ENCODE measurements at places on chromosomes 5 and 9.

- DNase-seq, result no peak
Measured at GRCh38 chr5:141701360-141702119, 19.5 kb upstream of the ARAP3 start.

DNA sequence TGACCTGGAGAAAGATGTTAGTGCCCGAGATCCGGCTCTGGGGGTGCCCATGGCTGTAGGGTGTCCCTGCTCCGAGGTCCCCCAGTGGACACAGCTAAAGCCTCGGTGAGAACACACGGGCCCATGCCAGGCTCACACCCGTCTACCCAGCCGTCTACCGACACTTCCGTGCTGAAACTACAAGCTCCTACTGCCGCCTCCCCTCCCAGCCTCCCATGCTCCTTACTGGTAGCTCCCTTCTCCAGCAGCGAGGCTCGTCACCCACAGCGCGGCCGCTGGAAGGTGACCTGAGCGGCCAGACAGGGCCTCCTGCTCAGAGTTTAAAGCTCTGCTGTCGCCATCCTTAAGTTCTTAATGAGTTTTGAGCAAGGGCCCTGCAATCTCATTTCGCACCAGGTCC lies 33.2 kb upstream of the CLPTM1L start:
- no peak for DNase-seq

DNA sequence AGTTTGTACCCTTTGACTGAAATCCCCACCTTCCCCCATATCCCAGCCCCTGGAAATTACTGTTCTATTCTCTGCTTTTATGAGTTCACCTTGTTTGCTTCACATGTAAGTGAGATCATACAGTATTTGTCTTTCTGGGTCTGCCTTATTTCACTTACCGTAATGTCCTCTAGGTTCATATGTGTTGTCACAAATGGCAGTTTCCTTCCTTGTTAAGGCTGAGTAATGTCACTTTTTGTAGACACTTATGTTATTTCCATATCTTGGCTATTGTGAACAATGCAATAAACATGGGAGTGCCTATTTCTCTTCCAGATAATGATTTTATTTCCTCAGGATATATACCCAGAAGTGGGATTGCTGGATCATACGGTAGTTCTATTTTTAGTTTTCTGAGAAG lies 272.3 kb downstream of the MRPS30 start:
- no peak for DNase-seq

- DNase-seq, result no peak
Measured at GRCh38 chr5:14672082-14672481, 7.6 kb downstream of the OTULIN start.

DNA sequence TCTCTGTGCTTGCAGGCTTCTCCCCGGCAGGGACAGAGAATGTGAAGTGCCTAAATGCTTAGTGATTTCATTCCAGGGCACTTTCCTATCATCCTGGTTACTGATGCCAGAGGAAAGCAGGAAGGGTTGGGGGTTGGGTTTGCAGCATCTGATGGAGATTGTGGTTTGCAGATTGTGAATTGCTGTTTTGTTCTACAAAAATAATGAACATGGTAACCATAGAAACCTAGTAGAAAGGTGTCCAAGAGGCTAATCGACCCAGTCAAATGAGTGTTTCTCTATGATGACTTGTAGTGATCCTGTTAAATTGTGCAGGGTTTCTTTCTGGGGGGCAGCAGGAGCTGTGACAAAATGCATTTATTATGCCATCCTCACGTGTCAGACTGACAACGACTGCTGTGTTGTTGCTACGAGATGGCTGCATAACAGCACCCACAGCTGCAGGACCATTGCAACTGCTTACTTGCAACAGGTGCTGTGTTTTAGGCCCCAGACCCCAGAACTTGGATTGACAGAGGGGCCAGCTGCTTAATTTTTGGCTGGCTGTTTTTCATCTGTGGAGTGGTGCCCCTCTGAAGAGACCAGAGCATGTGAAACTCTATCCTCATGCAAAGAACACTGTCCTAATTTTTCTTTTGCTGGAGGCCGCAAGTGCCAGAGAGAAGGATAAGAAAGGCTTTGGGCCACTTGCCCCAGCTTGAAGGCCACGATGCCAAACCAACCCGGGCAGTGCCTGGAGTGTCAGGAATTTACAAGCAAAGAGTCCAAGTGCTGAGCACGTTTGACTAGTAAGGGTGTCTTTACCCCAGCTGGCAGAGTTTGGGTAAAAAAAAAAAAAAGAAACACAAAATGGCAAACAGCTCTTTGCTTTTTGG lies 397.8 kb downstream of the GADD45G start:
- no peak for DNase-seq

GRCh38 chr5:159319363-159319762 lies 10.9 kb downstream of the IL12B start:
- DNase-seq, result no peak

GRCh38 chr5:72265032-72265877 lies 54.8 kb downstream of the MRPS27 start:
- no peak for DNase-seq

- DNase-seq, result no peak
Measured at GRCh38 chr5:80867233-80867632, 92.9 kb upstream of the RASGRF2 start.

DNA sequence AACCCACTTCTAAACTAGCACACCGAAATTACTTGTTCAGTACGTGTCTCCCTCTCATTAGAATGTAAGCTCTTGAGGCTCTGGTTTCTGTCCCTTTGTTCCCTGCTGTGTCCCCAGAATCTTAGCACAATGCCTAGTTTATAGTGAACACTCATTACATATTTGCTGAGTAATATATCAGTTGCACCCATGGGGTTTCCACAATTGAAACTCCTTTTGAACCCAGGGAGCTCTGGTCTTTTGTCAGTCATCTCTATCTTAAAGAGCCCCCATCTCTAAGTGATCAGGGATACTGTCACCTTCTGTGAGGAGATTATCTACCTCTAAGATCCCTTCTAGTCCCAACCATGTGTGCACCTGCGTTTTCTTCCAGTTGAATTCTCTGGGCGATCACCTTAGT lies 12.8 kb downstream of the CAMK4 start:
- no peak for DNase-seq

- no peak for DNase-seq
Measured at GRCh38 chr9:89635816-89636215, 31.0 kb downstream of the GADD45G start.

- DNase-seq, result no peak
Measured at GRCh38 chr9:94625835-94626234, 13.5 kb downstream of the FBP1 start.

- no peak for DNase-seq
Measured at GRCh38 chr5:13749766-13750165, 194.7 kb downstream of the DNAH5 start.

- no peak for DNase-seq
Measured at GRCh38 chr5:88236866-88237642, 31.6 kb downstream of the TMEM161B start.

GRCh38 chr5:156380848-156381247 lies 53.9 kb downstream of the SGCD start:
- DNase-seq, result no peak
